ENCODE measurements at places on chromosomes 6 and 20.

GRCh38 chr6:30544666-30545272 lies 11.5 kb downstream of the GNL1 start:
- no peak for DNase-seq
- no peak overlapping the region for H3K4me3 ChIP-seq
- peaks cover 23% of the 10 kb centered on the region for H3K4me1 ChIP-seq

DNA sequence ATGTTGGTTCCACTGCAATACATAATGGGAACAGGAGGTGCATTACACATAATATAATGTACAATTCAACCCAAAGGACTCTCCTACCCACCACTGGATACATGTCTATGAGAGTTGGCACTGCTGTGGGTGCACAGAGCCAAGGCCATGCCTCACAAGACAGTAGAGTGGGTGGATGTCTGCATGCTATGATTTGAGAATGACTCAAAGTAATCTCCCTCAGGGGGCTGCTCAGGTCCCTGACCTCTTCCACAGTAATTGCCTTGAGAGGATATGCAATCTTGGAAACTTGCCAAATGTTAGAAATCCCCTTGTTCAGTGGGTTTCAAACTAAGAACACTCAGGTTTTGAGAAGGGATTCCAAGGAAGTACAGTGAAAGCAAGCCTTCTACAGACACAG lies 79.0 kb downstream of the ANKEF1 start:
- no peak for DNase-seq
- H3K36me3 ChIP-seq: no peaks in the 10 kb centered on the region
- no peak overlapping the region for H3K27ac ChIP-seq

DNA sequence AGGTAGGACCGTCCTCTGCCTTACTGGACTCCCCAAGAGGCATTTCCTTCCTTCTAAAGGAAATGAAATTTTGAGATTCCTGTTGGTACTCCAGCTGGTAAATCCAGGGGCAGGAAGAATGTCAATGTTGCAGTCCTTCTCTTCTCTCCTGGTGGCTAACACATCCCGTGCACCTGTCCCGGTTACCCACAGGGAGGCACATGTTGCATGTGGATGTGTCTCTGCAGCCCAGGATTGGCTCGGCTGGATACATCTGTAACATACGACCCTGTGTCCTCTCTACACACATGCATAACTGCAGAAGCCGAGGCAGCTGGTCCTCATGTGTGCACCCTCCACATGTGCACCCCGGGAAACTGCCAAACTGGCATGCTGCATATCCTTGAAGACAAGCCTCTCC lies 1.3 kb upstream of the LRFN2 start:
- H3K27ac ChIP-seq: no peak overlapping the region
- no peak overlapping the region for H3K4me3 ChIP-seq
- H3K27me3 ChIP-seq: peaks cover 82% of the 10 kb centered on the region

GRCh38 chr6:56953597-56954402 lies 1.1 kb upstream of the BEND6 start:
- peaks cover 3% of the 10 kb centered on the region for H3K4me1 ChIP-seq
- peaks cover 12% of the 10 kb centered on the region for H3K27me3 ChIP-seq
- H3K27ac ChIP-seq: no peak overlapping the region
- H3K36me3 ChIP-seq: no peaks in the 10 kb centered on the region
- DNase-seq: peak; percentile 15

DNA sequence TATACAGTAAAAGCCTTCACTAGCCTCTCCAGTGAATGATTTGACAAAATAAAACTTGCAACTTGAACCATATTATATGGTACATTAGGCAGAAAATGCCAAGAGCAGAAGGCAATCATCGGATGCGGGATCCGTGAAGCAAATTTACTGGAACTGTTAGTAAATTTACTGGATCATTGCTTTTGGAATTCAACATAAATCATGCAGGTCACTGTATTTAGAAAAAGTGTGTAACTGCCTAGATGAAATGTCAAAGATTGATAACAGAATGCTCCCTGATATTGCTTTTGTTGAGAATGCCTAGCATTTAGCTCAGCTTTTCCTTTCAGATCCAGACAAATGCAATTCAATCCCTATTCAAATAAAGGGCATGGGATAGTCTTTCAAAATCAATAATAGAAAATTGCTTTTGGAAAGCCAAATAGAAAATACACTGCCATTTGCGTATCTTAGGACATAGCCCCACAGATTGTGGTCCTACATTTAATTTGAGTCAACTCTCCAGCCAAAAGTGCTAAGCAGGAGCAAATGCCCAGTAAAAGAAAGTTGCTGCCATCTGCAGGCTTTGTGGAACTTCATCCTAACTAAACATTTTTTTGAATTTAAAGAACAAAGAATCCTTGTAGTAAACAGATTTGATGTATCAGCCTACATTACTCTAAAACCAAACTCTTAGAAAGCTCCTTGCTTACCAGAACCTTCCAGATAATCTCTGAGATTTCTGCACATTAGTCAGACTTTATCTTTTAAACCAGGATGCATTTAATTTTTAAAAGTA lies 109.5 kb upstream of the HSF2 start:
- H3K4me3 ChIP-seq: no peak overlapping the region
- no peaks in the 10 kb centered on the region for H3K27me3 ChIP-seq
- no peaks in the 10 kb centered on the region for H3K4me1 ChIP-seq

- H3K4me1 ChIP-seq: peaks cover 47% of the 10 kb centered on the region
- no peak for DNase-seq
- peak within 1 kb of the TSS; percentile 50 for H3K4me3 ChIP-seq
- no peaks in the 10 kb centered on the region for H3K27me3 ChIP-seq
- H3K36me3 ChIP-seq: no peaks in the 10 kb centered on the region
Observed at GRCh38 chr6:32666420-32667300, at the start of gene HLA-DQB1. TSS of gene HLA-DQB1 (minus strand) at chr6:32666657. CDS start at chr6:32666607, 50 bp downstream.

GRCh38 chr20:23123886-23124285 lies 37.8 kb upstream of the CD93 start:
- H3K36me3 ChIP-seq: no peaks in the 10 kb centered on the region
- H3K4me1 ChIP-seq: peaks cover 5% of the 10 kb centered on the region
- H3K27ac ChIP-seq: no peak overlapping the region
- H3K27me3 ChIP-seq: no peaks in the 10 kb centered on the region
- H3K4me3 ChIP-seq: no peak overlapping the region
- no peak for DNase-seq

GRCh38 chr6:5084360-5084780 lies 771 bp upstream of the PPP1R3G start:
- H3K27ac ChIP-seq: no peak overlapping the region
- H3K27me3 ChIP-seq: peaks cover 15% of the 10 kb centered on the region
- peak overlapping the region; percentile 56 for H3K4me3 ChIP-seq
- H3K36me3 ChIP-seq: no peaks in the 10 kb centered on the region

DNA sequence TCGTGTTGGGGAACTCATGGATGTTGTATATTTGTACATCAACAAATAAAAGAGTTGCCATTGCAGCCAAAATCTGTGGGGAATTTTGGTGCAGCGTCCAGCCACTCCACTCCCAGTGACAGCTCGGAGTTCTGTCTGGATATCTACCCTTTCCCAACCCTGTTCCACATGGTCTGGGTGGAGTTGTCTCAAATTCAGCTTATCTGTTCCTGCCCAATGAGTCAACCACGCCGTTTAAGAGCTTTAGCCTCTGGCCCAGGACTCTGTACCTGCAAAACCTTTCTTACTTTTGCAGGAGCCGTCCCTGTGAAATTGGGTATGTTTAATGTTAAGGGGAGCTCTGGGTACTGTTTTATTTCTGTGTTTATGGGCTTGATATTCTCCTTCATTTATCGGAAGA lies 33.9 kb upstream of the OVOL2 start:
- H3K4me1 ChIP-seq: no peaks in the 10 kb centered on the region
- no peaks in the 10 kb centered on the region for H3K36me3 ChIP-seq
- H3K4me3 ChIP-seq: no peak overlapping the region

DNA sequence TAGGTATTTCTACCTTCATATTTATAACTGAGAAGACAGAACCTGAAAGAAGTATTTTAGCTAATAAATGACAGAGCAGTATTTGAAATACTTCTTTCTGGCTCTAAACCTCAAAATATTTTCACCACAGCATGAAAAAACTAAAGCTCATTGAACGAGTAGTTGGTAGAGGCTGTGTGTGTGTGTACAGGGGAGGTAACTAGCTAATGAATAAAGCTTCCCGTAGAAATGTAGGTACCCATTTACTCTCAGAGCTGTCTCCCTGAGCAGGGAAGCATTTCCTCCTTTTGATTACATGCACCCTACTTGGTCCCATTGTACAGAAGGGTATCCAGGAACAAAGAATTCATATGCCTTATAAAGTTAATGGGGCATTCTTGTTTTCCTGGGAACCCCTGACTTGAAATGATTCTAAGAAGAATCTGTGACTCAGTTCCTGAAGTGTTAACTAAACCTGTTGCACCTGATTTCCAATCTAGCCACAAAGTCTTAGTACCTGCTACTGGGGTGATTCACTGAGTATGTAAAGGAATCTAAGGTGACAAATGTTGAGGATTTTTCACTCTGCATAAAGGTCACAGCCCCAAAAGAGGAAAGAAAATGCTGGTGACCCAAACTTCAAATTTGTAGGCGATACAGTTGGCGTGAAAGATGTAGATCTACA lies 12.5 kb downstream of the CRYBG1 start:
- DNase-seq: no peak
- H3K4me1 ChIP-seq: no peaks in the 10 kb centered on the region
- no peaks in the 10 kb centered on the region for H3K27me3 ChIP-seq
- no peak overlapping the region for H3K4me3 ChIP-seq
- no peak overlapping the region for H3K27ac ChIP-seq

DNA sequence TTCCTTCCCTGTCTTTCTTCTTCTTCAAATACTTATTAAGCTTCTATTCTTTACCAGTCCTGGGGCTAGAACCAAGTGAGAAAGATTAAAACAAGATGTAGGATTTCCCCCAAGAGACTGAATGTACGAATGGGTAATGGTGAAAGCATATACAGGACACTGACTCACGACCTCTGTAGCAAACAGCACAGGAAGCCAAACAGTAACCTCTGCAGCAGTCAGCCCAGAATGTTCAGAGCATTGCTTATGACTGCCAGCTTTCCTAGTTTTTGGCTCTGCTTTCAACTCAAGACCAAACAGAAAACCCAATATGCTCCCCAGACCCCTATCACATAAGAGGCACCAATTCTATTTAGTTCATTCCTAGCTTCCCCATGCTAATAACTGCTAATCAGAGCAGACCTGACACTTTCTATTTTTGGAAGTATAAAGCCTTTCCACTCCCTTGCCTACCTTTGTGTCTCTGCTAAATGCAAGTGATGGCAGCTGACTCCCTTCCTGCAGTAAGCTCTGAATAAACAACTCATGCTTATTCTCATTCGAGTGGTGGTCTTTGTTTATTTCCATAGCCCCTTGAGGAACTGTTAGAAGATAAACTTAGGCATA lies 690.6 kb downstream of the EPM2A start:
- no peaks in the 10 kb centered on the region for H3K4me1 ChIP-seq
- no peaks in the 10 kb centered on the region for H3K36me3 ChIP-seq
- no peak overlapping the region for H3K27ac ChIP-seq
- H3K27me3 ChIP-seq: no peaks in the 10 kb centered on the region
- DNase-seq: no peak

DNA sequence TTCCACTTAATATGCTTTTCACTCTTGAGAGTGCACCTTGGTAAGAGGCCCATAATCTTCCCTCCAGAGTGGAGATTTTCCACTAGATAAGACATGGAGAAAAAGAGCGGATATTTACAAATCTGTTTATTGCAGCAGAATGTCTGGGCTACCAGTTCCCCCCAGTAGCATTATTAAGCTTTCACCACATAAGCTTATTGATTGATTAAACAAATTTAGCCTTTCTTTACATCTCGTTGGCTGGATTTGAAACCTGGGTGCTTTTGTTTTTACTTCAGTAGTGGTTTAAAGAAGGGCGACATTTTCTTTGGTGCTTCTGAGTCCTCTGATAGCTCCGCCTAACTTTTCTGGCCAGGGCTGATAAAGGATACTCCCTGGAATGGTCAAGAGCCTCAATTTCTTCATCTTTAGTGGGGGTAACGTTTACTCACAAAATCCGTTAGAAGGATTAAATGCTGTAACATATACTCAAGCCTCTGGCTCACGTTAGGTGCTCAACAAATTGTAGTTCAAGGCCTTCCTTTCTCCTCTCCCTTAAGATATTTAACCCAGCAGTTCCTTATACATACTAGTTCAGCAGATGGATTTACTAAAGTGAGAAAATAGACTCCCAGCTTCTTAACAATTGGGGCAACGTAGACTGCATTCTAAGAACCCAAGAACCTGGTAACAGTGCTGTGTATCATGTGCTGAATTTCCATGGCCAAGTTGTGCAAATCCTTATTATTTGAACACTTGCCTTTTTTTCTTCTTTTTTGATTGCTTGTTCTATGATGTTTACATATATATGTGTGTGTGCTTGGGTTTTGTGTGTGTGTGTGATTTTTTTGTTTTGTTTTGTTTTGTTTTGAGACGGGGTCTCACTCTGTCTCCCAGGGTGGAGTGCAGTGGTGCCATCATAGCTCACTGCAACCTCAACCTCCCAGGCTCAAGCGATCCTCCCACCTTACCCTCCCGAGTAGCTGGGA lies 91.4 kb downstream of the RREB1 start:
- no peak for DNase-seq
- no peak overlapping the region for H3K27ac ChIP-seq
- peaks cover 40% of the 10 kb centered on the region for H3K4me1 ChIP-seq
- H3K27me3 ChIP-seq: no peaks in the 10 kb centered on the region
- H3K36me3 ChIP-seq: no peaks in the 10 kb centered on the region

DNA sequence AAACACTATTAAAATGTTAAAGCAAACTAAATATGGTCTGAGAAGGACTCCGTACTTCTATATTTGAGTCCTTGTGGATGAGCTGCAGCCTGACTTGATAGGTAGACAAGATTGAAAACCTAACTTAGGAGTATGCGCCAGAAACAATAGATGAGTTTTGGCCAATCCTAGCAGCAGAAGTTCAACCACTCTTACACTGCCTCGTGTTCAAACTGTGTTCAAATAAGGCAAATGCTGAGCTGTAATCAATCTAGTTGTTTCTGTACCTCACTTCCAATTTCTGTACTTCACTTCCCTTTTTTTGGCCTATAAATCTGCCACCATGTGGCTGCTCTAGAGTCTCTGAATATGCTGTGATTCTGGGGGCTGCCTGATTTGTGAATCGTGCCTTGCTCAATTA lies 13.2 kb upstream of the SERINC1 start:
- H3K36me3 ChIP-seq: no peaks in the 10 kb centered on the region
- no peak overlapping the region for H3K4me3 ChIP-seq
- H3K4me1 ChIP-seq: no peaks in the 10 kb centered on the region
- no peak for DNase-seq

- H3K27ac ChIP-seq: no peak overlapping the region
- H3K36me3 ChIP-seq: no peaks in the 10 kb centered on the region
- H3K4me1 ChIP-seq: no peaks in the 10 kb centered on the region
Observed at GRCh38 chr6:27922949-27923348, 10.8 kb upstream of the OR2B2 start.
